ENCODE measurements at places on chromosomes 11 and 22.
A peak's percentile ranks its signal among the peaks of the same experiment; 100 is the strongest.

GRCh38 chr22:35212009-35212408 is 45.3 kb upstream of the HMGXB4 start:
- DNase-seq = no peak

DNA sequence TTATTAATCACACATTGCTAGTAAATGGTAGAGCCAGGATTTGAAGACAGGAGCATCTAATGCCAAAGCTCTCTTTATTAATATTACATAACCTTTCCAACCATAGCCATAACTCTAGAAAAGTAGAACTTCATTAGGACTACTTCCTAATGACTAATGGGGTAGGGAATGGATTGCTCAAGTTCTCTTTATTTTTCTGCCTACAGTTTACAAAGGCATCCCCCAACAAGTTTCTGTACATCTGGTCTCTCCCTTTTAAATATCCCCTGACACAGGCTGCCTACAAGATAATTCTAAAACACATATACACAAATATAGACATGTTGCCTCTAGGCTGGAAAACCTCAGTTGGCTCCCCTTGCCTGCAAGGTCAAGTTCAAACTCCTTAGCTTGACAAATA is 534.9 kb downstream of the SOX6 start:
- DNase-seq = no peak

GRCh38 chr11:131206671-131207070 is 163.7 kb upstream of the NTM start:
- DNase-seq = no peak

GRCh38 chr11:35050541-35050995 is 88.4 kb upstream of the CD44 start:
- DNase-seq = no peak

DNA sequence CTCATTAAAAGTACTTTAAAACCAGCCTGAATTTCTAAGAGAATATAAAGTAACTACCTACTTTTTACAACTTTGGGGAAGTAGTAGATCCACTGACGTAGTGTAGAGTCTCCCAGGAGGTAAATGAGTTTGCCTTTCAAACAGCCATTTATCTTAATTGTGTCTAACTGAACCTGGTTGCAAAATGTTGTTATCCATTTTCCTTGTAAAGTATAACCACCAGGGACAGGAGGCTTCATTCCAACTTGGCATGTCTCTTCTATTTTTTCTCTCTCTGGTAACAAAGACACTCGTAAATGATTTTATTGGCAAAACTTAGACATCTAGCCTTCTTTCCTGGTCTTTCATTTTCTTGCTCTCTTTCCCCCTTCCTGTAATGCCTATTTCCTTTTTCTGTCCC is 36.9 kb downstream of the NXPE1 start:
- DNase-seq = no peak

DNA sequence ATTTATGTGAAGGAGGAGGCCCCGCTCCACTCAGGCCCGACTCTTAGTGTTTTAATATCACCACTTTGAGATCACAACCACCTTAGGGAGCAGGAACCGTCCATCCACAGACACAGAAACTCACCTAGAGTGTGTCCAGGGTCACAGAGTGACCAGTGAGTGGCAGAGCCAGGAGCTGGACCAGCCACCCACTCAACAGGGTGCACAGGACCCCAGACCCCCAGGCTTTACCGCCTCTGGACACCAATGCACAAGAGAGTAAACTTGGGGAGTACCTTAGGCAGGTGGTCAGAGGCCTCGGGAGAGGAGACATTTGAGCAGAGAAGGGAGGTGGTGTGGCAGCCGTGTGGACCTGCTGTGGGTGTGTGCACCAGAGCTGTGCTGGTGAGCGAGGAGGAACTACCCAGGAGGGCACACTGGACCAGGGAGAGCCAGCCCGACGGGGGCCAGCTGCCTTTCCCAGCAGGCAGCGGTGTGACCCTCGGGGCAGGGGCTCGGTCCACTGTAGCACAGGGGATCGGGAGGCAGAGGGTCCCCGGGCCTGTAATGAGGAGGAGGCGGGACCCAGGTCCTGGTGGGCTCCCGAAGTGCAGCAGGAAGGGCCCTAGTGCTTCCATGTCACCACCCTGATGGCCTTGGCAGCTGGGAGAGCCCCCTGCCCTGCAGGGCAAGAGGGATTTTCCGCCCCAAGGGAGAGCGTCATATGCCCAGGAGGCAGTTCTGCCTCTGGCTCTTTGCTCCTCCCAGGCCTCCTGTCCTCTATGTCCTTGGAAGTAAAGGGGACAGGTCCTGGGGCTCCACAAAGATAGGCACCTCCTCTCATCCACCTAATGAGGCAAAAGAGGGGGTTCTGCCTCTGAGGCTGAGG is 7.5 kb upstream of the NLRP6 start:
- no peak for DNase-seq

DNA sequence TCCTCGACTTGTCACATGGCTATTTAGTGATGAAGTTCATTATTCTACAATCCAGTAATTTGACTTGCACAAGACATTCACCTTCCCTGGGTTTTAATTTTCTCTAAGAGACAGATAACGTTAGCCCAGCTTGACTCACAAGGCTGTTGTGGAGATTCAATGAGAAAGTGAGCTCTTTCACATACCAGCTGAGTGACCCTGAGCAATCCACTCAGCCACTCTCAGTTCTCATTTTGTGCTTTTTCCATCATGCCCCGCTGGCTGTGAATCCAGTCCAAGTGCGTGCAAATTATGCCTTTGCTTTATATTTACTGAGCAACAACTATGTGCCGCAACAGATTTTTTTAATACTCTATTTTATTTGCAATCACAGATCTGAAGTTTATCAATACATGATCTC is 176.5 kb downstream of the LARGE1 start:
- DNase-seq = no peak

GRCh38 chr11:57336111-57336666 is 497 bp upstream of the SSRP1 start:
- DNase-seq = no peak

- no peak for DNase-seq
Measured at GRCh38 chr11:105393326-105393725, 216.5 kb upstream of the GRIA4 start.

- DNase-seq = no peak
Measured at GRCh38 chr11:26974069-26974783, 19.7 kb upstream of the FIBIN start.

DNA sequence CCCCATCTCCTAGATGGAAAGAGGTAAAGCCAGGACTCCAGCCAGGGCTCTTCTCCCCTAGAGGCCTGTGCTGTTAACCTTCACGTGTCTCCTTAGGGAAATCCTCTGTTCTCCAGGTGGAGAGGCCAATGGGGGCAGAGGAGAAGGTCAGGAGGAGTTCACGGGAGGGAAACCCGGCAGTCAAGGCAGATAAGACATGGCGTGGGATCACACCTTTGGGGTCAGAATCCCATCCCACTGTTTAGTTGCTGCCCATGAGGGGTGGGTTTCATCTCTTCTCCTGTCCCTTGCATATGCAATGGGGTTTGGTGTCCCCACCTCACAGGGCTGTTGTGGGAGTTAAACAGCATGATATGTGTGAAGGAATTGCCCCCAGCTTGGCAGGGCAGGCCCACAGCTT is 469.7 kb downstream of the TBC1D22A start:
- DNase-seq = no peak

GRCh38 chr11:79485694-79486093 is 44.9 kb upstream of the TENM4 start:
- DNase-seq = no peak

GRCh38 chr11:46684367-46684766 is 16.1 kb downstream of the ARHGAP1 start:
- no peak for DNase-seq

DNA sequence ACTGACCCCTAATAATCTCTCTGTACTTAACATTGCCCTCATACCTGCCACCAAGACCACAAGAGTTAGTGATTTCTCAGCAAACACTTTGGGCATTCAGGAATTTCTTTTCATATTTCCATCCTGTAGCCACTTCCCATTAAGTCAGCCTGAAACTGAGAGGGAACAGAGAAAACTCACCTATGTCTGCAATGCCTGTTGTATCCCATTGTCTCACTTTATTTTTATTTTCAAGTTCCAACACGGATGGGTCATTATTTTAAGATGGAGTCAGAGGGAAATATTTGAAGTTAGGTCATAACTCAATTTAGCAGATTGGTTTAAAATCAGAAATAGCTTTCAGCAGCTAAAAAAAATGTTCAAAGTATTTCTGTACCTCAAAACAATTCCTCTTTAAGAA is 937.8 kb upstream of the CHORDC1 start:
- DNase-seq = no peak

- DNase-seq = no peak
Measured at GRCh38 chr22:27028093-27028492, 370.7 kb downstream of the MIAT start.

- DNase-seq = peak; percentile 31
Measured at GRCh38 chr22:40487663-40488249, 117.4 kb downstream of the SGSM3 start.

DNA sequence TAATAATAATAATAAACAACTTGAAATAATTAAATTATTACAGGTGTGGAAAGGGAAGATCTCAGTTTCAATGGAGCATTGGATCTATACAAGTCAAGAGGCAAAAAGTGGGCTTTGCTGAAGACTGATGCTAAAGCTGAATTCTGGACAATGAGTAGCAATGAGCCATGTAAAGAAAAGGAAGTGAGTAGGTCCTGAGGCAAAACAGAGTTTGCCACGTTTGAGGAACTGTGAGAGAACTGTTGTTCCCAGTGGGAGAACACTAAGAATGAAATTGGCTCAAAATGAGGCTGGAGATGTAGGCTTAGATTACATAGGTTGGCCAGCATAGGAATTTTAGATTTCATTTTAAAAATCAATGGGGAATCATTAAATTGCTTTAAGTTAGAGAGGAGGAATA is 33.9 kb upstream of the TEAD1 start:
- DNase-seq = no peak

- no peak for DNase-seq
Measured at GRCh38 chr11:12897390-12897789, 111.7 kb upstream of the RASSF10 start.

- no peak for DNase-seq
Measured at GRCh38 chr11:120425527-120425926, 86.0 kb upstream of the GRIK4 start.

DNA sequence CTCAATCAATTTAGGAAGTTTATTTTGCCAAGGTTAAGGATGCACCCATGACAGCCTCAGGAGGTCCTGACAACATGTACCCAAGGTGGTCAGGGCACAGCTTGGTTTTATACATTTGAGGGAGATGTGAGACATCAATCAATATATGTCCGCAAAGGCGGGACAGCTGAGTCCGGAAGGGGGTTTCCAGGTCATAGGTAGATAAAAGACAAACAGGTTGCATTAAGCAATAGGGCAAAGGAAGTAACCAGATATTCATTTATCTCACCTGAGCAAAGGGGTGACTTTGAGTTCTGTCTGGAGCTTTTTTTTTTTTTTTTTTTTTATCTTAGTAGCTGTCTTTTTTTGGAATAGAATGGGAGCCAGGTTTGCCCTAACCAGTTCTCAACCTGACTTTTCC is 2.0 kb upstream of the TRIM34 start:
- no peak for DNase-seq

DNA sequence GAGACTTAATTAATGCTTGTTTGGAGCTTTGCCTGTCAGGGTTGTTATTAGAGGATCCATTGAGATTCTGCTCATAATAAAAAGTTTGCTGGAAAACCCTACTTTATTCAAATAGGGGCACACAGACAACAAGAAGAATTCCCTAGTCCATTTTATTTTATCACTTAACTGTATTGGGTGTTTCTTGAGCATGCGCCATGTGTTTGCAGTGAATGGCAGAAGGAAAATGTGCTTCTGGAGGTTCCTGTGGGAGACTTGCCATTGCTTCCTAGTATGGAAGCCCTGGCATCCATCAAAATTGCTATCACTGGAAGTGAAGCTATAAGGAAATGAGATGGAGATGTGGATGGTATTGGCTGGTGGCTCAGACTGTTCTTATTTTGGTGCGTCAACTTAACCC is 106.6 kb upstream of the GALNT18 start:
- no peak for DNase-seq

DNA sequence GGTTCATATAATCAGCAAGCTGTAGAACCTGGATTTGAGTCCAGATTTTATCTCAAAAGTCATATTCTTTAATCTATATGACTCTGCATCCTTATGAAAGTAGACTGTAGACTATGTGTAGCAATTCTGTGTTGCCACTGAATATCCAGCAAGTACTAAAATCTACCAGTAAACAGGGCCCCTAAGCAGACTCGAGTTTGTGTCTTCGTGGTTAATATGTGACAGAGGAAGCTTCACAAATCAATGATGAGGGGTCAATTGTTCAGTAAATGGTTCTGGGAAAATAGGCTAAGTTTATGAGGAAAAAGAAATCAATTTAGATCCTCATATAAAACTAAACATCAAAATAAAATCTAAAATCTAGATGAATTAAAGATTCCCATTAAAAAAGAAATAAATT is 648.5 kb upstream of the KIRREL3 start:
- DNase-seq = no peak

- DNase-seq = no peak
Measured at GRCh38 chr22:29848111-29848510, 10.0 kb upstream of the ASCC2 start.

- peak; percentile 76 for DNase-seq
Measured at GRCh38 chr22:20141186-20142077, 9.4 kb downstream of the CCDC188 start.

DNA sequence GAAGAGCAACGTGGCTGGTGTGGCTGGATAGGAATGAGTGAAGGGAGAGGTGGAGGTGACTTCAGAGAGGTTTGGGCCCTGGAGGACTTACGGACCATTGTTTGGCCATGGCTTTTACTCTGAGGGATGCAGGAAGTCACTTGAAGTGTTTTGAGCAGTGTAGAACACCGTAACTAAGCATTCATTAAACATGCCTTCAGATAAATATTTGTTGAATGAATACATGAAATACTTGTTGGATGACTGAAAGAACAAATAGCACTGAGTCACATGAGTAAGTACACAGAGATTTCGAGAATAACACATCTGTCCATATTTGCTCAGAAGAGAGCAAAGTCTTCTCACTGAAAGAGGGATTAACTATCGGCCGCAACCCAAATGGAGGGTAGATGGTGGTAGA is 182.7 kb upstream of the SNX19 start:
- peak; percentile 39 for DNase-seq

GRCh38 chr11:63180536-63180935 is 36.5 kb upstream of the SLC22A24 start:
- no peak for DNase-seq

DNA sequence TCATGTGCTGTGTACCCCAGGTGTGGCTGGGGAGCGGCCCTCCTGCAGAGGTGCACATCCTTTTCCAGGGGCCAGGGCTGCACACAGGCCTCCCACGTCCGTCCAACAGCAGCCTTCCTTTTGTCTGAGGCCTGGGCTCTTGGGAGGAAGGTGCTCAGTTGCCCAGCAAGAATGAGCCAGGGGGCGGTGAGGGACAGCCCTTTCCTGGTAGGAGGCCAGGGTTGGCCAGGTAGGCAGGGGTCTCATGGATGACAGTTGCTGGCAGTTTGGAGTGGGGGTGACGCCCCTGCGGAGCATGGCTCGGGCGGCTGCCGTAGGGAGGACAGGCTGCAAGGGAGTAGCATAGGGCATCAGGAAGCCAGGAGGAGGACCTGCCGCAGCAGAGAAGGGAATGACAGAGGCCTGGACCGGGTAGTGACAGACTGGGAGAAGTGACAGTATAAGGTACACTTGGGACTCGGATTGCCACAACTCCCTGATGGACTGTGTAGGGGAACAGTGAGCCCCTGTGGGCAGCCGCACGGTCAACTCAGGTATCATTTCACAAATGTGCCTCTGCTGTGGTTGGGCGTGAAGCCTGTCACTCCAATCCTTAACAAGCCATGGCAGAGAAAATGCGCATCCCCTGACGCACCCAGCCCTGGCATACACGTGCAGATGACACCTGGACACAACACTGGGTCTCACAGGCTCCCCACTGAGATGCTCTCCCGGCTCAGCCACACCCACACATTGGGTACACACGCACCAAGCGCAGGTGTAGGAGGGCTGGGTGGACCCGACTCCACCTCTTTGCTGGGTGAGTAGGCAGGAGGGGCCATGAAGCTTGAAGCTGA is 79.7 kb downstream of the DGCR2 start:
- DNase-seq = no peak

Data from hepatic stellate cell (primary cell).